ENCODE measurements at places on chromosomes 11 and 22.

DNA sequence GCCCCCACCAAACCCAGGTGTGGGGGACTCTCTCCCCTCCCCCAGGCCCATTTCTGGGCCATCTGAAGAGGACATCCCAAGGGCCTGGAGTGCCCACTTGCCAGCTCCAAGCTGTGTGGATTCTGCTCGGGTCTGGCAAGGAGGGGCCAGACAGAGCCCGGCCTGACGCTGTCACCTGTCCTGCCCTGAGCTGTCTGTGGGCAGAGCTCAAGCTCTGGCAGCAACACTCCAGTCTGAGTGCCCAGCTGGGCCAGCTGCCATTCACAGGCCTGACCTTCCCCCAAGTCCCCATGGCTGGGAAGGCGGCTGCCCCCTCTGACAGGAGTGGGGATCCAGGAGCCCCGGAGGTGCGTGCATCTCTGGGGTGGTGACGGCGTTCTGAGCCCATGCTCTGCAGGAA is 6.2 kb upstream of the PIM3 start:
- DNase-seq = no peak

GRCh38 chr11:57249384-57250319 is 12.6 kb upstream of the APLNR start:
- DNase-seq = peak; percentile 53

- no peak for DNase-seq
Observed at GRCh38 chr11:130560000-130560780, 111.7 kb downstream of the ADAMTS15 start.

- DNase-seq = no peak
Observed at GRCh38 chr11:106088896-106089295, 11.4 kb downstream of the AASDHPPT start.

DNA sequence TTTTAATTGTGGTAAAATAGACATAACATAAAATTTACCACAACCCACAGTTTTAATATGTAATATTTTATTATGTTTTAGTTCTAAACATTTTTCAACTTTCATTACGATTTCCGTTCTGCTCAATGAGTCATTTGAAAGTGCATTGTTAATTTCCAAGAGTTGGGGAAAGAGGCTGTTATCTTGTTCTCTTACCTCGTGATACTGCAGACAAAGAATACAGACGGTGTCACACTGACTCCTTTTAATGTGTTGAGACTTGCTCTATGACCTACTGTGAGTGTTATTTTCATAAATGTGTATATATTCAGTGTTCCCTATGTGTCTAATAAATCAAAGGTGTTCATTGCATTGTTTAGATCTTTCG is 10.8 kb upstream of the RAC2 start:
- DNase-seq = no peak

DNA sequence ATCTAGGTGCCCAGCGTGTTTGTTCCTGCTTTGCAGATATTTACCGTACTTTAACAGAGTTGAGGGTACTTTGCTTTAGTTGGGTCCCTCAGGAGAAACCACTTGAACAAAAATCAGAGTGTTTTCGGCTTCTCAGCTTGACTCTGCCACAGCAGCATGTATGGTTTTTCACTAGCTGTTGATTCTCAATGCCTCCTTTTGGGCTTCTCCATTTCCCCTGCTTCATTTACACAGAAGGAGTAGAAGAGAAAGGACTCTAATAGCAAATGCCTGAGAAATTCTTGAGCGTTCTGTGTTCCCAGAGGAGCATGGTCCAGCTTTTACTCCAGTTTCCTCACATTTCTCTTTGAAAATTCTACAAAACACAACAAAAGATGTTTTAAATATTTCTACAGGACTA is 252.1 kb upstream of the CCDC179 start:
- no peak for DNase-seq

DNA sequence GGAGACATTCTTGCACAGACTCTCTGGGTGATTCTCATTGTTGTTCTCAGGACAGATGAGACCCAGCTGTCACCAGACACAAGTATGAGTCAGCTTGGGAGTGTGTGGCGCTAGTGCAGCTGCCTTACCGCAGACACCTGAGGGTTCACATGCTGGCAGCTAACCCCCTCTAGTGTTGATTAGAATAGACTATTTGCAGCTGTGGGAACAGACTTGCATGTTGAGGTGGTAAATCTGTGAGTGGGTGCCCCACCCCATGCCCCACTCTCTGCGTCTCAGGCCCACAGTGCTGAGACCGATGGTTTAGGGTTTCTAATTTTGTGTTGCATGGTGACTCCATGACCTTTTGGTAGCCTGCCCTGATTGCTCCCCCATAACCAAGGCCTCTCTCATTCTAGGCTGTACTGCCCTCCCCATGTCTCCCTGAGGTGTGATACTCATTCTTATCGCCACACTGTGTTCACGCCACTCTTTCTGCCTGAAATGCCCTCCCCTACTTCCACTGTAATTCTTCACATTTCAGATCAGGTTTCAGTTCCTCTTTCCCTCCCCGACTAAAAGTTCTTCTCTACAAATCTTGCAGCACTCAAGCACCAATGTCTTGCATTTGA is 73.7 kb upstream of the KIRREL3 start:
- no peak for DNase-seq

DNA sequence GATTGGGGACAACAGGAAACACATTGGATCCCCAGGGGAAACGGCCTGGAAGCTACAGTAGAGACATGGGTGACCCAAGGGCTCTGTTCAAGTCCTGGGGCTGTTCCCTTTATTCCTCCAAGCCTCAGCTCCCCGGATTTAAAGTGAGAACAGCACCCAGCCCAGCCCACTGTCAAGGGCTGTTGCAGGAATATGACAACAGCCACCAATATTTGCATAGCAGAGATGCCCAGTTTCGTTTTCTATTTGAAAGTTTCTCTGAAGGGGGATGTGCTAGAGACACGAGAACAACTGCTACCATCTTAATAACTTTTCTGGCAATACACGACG is 81.1 kb upstream of the WNT7B start:
- no peak for DNase-seq

- peak; percentile 87 for DNase-seq
Observed at GRCh38 chr11:102317099-102317767, at the start of gene BIRC3. Gene BIRC3, plus strand, starts transcription at chr11:102317484. Its CDS starts 7,026 bp downstream, at chr11:102324510.

DNA sequence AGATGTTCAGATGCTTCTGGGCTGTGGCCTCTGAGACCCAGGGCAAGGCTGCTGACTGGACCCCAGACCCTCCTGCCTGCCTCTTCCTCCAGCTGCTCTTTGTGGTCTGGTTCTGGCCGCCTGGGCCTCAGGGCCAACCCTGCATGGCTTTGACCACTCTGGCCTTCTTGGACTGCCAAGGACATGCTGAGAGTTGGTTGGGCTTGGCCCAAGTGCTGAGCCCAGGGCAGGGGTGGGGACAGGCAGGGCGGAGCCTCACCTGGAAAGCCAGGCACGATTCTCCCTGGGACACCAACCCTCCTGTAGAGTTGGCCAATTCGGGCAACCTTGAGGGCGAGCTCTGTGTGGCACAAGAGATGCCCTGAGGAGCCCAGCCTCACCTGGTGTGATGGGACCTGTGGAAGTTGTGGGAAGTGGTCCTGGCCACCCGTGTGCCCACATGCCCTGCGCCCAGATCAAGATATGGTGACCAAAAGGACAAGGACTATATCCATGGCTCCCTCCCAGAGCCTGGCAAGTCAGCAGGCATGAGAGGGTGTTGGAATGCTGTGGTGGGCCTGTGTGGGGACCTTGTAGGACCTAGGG is 11.6 kb downstream of the TANGO2 start:
- no peak for DNase-seq

- no peak for DNase-seq
Observed at GRCh38 chr22:36384766-36385481, 2.8 kb downstream of the MYH9 start.

GRCh38 chr11:70176940-70177689 is 26.0 kb upstream of the FADD start:
- peak; percentile 58 for DNase-seq

GRCh38 chr11:22730319-22730718 is 63.9 kb downstream of the GAS2 start:
- DNase-seq = no peak

DNA sequence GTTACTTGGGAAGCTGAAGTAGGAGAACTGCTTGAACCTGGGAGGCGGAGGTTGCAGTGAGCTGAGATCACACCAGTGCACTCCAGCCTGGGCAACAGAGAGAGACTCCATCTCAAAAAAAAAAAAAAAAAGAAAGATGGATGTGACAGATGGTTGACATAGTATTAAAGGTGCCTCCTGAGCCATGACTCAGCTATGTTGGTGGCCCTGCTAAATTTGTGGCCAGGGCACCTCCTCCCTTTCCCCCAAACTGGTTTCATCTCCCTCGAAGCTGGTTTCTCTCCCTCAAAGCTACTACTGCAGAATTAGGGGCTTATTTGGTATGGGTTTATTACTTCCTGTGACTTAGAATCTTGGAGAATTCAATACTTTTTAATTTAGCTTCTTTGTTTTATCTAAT is 31.5 kb downstream of the SDHD start:
- no peak for DNase-seq

- DNase-seq = no peak
Observed at GRCh38 chr22:43824724-43825420, 12.8 kb upstream of the EFCAB6 start.

DNA sequence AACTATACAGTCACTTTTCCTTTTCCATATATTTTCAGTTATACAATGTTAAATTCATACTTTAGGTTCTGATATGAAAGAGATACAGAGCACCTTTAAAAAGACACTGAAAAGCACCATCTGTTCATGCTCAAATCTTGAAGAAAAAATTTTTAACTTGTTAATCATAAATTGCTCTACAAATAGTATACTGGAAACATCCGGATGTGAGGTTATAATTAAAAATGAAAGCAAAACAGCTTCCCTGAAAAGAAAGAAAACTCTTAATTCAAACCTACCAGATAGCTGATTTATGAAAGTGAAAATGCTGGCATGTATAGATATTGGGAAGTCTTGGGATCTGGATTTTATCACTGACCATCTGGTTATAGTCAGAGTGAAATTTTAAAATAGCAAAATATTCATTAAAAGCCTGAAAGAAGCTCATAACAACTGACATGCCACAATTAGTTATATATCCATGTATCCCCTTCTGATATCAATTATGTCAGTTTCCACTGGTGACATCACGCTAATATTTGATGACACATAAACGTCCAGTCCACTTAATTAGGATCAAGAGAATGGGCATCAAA is 740.0 kb downstream of the DLG2 start:
- no peak for DNase-seq

DNA sequence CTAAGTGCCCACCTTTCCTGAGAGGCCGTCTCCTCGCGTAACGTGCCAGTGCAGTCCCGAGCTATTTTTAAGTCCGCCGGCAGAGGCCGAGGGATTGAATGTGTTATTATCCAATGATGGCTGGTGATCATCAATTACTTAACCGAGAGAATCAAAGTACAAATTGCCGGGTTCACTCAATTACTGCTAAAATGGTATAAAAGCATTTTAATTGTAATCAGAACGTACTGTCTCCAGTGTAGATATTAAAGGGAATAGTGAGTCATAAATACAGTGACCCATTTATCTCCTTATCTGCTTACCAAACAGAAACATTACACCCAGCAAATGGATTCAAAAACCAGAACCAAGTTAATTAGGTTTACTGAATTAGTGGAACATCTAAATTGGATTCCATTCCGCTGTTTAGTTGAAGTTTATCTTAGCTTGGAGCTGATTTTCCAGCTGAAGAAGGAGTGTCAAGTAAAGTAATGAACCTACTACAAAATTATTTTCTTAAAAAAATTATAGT is 334.9 kb downstream of the BRD1 start:
- DNase-seq = no peak

GRCh38 chr22:19903031-19903430 is 38.5 kb upstream of the COMT start:
- DNase-seq = no peak

DNA sequence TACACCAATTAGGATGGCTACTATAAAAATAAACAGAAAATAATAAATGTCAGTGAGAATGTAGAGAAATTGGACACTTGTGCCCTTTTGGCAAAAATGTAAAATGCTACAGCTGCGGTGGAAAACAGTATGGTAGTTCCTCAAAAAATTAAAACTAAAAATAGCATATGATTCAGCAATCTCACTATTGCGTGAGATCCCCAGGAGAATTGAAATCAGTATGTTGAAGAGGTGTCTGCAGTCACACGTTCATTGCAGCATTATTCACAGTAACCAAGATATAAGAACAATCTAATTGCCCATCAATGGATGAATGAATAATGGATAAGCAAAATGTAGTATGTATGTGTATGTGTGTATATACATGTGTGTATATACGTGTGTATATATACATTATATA is 6.8 kb downstream of the OR52N2 start:
- DNase-seq = no peak

- no peak for DNase-seq
Observed at GRCh38 chr11:117960406-117960805, 25.8 kb upstream of the IL10RA start.
